ENCODE measurements at places on chromosomes 5 and 9. TPM values are rescaled to one million over a fixed set of nuclear protein-coding genes. Genes with fewer than 3 reads are reported as not detected.

Gene SHLD3
- polyA plus RNA-seq: 2.6 TPM

Gene SPINK4
- not detected for polyA plus RNA-seq

Gene SLC36A2
- polyA plus RNA-seq: not detected

Gene PCDH1
- 1.4 TPM for polyA plus RNA-seq

Gene SOHLH1
- polyA plus RNA-seq: not detected

Gene ACOT12
- not detected for polyA plus RNA-seq

Gene RBM22
- polyA plus RNA-seq: 16.8 TPM

Gene CCL19
- 5.5 TPM for polyA plus RNA-seq

Gene LCNL1
- 0.15 TPM for polyA plus RNA-seq

Gene SPARC
- polyA plus RNA-seq: 1,151 TPM

Gene MAP3K1
- polyA plus RNA-seq: 3.2 TPM

Gene ENTPD2
- polyA plus RNA-seq: not detected

Gene C9orf50
- 4.8 TPM for polyA plus RNA-seq

Gene MOB3B
- 5.8 TPM for polyA plus RNA-seq

Gene NEUROG1
- polyA plus RNA-seq: not detected
